ENCODE measurements at places on chromosomes 5 and 9. TPM values are rescaled to one million over a fixed set of nuclear protein-coding genes. Genes with fewer than 3 reads are reported as not detected.

Gene CAMSAP1
- total RNA-seq, result 26.2 TPM

Gene ERGIC1
- 116 TPM for total RNA-seq

Gene CNTLN
- 0.79 TPM for total RNA-seq

Gene SPINK1
- total RNA-seq, result 1.1 TPM

Gene ARSI
- 5.8 TPM for total RNA-seq

Gene SPINK4
- not detected for total RNA-seq

Gene VAV2
- 46.6 TPM for total RNA-seq

Gene TBC1D9B
- 45.2 TPM for total RNA-seq

Gene PRSS3
- 95.6 TPM for total RNA-seq

Gene IFNA2
- total RNA-seq, result not detected

Gene STPG3
- total RNA-seq, result not detected

Gene PAX5
- total RNA-seq, result not detected

Gene MOB3B
- total RNA-seq, result 0.38 TPM

Gene PNPLA7
- 0.26 TPM for total RNA-seq

Gene GFRA3
- total RNA-seq, result not detected

Gene CATSPER3
- under 0.01 TPM for total RNA-seq

Gene IL5
- not detected for total RNA-seq

Gene NRARP
- total RNA-seq, result 3.4 TPM

Gene TERT
- not detected for total RNA-seq

Gene KIF12
- total RNA-seq, result not detected

Gene IFNE
- total RNA-seq, result 12.4 TPM

Gene MCTP1
- total RNA-seq, result 26.0 TPM

Gene FCN2
- total RNA-seq, result not detected

Gene IFNK
- total RNA-seq, result not detected

Gene QRFP
- total RNA-seq, result not detected

Gene SEMA5A
- 1.3 TPM for total RNA-seq

Gene RAPGEF1
- 16.5 TPM for total RNA-seq

Gene FAM78A
- total RNA-seq, result under 0.01 TPM
